ENCODE measurements at places on chromosomes 7 and 10.

- DNase-seq = no peak
These were observed 832.1 kb downstream of the CNTNAP2 start for GRCh38 chr7:146948703-146949102.

DNA sequence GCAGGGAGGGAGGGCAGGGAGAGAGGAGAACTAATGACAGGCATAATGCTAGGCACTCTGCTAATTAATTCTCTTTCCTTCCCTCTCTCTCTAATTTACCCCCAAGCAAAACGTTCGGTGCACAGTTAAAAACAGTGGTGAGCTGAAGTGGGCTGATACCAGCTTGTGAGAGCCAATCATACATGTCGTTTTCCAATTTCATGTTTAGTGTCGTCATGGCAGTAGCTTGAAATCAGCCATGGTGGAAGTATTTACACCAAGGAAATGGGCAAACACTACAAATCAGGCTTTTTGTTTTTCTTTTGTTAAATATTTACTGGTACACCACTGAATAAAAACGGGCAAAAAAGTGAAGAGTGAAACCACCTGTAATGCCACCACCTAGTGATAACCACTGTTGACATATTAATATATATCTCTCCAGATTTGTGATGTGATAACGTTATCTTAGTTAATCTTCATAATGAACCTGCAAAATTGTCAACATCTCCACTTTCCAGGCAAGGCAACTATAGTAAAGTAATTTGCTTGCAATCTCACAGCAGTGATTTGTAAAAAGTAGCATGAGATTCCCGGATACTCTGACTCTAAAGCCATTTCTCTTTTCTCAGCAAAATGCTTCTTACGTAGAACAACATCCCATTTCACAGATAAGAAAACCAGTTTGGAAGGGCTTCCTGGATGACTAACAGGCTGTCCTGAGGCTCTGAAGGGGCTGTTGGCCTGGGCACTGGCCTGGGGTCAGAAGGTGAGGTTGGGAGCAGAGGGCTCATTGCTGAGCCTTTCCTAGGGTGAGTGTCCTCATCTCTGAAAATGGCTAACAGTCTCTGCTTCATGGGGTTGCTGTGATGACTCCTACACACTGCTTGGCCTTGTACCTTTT, 83.7 kb downstream of the ATXN7L1 start:
- DNase-seq = no peak

DNA sequence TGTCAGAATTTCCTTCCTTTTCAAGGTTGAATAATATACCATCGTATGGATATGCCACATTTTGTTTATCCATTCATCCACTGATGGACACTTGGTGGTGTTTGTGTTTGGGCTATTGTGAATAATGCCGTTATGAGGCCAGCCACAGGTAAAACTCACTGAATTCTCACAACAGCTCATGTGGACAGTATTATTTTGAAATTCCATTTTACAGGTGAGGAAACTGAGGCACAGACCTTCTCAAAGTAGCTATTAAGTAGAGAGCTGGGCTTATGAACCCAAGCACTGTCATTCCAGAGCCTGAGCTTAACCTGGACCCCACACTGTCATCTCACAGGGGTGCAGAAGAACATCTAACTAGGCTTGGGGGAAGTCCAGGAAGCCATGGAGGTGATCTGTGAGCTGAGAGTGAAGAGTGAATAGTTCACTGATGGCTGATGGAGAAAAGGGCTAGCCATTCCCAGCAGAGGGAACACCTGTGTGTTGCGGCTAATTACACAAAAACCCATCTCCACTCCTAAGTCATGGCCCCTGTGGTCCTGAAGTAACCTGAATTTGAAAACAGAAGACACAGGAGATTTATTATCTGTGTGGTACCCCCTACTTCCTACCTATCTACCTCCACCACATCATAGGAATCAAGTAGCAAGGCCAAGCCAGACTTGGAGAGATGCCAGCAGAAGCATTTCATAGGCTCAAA, 8.7 kb downstream of the INMT start:
- DNase-seq = no peak

- DNase-seq = no peak
These were observed 691.8 kb downstream of the NXPH1 start for GRCh38 chr7:9125246-9125645.

DNA sequence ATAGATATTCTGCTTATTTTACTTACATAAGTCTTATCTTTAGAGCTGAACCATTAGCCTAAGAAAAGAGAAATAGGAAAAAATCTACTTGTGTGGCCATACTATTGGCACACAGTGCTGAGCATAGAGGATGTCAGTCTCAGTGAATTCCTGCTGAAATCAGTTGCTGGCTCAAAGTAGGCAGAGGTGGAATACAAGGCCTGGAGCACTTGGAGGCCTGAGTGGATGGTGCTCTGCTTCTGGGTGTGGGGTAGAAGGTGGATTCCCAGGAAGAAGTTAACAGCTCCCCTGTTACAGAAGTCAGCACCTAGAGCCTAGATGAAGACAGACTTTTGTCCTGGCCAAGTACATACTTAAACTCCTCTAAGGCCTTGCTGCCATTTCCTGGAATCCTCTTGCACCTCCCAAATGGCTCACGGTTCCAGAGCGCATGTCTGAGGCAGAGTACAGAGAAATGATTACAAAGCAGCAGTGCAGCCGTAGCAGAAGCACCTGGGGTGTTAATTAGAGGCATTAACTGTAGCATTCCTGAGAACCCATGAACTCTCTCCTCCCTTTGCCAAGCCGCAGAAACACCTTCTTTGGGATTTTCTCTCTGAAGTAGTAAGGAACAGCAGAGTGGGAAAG, 18.0 kb upstream of the XPNPEP1 start:
- no peak for DNase-seq

DNA sequence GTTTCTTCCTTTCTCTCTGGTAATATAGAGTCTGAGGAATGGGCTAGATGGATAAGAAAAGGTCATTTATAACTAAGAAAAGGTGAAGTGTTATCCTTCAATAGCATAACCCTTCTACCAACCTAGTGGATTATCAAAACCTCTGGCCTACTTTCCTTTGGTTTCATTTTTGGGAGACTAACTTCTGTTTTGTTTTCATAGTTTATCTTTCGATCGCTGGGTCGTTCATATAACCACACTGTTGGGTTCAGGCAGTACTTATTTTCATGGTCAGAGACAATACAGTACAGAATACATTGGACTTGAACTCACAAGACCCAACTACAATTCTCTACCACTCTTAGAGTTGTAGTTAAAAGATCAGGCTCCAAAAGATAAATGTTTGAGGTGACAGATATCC, 86.5 kb downstream of the UBE2H start:
- DNase-seq = no peak

DNA sequence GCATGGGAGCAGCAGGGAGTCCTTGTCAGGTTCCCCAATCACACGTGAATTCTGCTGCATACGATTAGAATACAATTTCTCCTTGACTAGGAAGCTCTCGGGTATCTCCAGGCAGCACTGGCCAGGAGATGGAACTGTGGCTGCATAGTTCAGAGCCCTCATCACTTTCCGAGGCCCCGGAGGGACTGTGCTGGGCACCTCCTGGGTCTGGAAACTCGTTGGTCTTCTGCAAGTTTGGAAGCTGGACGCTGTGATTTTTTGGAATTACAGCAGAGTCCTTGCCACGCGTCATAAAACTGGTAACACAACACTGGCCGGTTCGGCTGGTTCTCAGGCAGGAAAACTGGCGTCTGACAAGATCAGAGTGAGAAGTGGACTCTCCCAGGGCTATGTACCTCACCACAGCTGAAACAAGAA, 216.1 kb downstream of the CCDC3 start:
- DNase-seq = no peak

GRCh38 chr10:131865223-131865917, 35.4 kb upstream of the PPP2R2D start:
- DNase-seq = no peak

GRCh38 chr7:140990193-140990962, 24.4 kb downstream of the MRPS33 start:
- DNase-seq = no peak

Data from NCI-H187 treated with DMSO at 0.1 percent for 48 hours (cell line).